ENCODE measurements at places on chromosomes 1 and 21.

DNA sequence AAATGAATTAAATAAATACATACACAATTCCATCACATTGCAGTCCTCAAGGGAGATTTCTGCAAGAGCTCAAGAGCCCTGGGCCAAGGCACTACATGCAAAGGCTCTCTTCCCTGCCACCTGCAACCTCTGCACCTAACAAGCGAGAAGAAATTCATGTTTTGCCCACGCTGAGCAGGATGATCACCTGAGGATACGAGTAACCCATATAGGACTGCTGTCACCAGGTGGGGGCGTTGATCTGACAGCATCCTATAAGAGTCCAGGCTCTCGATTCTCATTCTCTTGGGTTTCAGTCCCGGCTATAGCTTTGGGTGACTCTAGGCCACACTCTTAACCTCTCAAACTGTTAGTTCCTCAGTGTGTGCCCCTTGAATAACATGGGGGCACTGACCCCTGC lies 18.7 kb upstream of the SPOCD1 start:
- DNase-seq = no peak

DNA sequence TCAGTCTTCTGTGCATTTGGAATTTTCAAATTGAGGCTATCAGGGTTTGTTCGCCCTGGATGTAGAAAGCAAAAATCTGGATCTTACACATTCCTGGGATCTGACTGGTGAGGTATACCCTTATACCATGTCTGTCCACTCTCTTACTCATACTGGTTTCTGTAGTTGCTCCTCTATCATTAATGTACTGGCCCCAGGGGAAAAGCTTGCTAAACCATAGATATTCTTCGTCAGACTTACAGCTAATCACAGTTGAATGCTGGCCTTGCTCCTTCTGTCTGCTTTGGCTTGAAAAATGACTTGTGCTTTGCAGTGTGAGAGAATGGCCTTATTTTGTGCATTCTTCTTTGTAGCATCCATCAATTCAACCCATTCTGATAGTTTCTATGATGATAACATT lies 30.5 kb downstream of the TBCE start:
- DNase-seq = no peak

DNA sequence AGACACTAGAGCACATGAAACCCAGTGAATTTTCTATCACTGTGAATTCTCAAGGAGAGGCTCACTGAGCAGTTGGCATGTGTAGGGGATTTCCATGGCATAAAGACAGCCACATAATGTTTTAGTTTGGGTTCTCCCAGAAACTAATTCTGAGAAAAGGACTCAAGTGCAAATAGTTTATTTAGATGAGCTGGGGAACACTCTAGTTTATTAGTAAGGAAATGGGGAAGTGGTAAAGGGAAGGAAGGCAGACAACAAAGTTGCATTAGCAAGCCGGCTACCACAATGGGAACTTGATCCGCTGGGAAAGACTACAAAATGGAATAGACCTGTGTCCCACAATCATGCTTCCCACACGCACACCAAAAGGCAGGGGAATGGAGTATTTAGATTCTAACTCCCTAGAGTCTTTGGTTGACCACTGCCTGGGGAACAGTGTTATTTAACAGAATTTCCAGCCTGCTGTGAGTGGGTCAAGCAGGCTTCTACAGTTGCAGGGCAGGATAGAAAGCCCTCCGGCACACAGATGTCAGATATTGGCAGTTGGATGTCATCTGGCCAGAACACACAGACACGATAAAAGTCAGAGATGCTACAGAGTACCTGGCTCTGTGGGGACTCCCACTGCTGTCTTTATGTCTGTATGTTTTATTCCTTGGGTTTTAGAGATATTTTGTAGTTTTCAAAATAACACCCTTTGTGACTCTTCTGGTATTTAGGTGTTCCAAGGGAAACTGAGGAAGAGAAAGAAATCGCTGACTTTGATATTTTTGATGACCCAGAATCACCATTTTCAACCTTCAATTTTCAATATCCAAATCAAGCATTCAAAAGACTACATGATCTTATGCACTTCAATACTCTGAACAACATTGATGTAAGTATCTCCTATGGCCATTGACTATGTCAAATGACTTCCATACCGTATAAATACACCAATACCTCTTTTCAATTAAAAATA lies 150.1 kb downstream of the PLA2G4A start:
- no peak for DNase-seq

DNA sequence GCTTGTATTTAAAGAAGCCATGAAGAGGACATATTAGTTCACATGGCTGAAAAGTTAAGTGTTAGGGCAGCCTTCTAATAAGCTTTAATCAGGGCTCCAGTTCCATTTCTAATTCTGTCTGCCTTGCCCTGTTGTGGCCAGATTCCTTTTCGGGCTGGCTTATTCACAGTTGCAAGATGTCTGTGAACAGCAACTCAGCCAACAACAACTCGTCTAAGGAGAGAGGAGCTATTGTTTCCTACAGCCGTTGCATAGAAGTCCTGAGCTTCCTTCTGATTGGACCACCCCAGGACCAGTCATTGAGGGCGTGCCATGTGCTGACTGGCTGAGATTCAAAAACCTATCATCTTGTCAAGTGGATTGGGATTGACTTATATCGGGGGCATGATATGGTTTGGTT lies 18.6 kb upstream of the COQ8A start:
- no peak for DNase-seq

DNA sequence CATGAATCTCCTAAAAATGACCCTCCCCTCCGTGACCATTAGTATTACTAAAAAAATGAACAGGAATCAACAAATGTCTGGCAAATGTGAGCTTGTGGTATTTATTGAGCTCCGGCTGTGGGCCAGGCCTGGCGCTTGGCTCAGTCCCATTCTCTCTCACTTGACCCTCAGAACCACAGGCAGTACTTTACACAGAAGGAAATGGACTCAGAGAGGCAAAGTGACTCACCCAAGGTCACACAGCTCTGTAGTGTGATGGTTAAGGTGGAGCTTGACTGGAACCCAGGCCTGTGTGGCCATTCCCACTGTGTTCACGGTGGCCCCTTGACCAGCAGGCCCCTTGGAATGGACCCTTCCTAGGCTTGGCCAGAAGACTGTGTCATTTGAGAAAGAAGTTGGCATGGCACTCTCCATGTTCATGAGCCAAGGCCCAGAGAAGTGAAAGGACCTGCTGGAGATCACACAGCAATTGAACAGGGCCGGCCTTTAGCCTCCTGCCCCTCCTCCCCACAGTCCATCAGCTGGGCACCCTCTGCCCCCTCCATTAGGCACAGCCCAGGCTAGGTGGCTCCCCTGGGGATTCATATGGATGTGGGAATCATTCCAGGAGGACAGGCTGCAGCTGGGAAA lies 32.1 kb downstream of the FAM151A start:
- no peak for DNase-seq

DNA sequence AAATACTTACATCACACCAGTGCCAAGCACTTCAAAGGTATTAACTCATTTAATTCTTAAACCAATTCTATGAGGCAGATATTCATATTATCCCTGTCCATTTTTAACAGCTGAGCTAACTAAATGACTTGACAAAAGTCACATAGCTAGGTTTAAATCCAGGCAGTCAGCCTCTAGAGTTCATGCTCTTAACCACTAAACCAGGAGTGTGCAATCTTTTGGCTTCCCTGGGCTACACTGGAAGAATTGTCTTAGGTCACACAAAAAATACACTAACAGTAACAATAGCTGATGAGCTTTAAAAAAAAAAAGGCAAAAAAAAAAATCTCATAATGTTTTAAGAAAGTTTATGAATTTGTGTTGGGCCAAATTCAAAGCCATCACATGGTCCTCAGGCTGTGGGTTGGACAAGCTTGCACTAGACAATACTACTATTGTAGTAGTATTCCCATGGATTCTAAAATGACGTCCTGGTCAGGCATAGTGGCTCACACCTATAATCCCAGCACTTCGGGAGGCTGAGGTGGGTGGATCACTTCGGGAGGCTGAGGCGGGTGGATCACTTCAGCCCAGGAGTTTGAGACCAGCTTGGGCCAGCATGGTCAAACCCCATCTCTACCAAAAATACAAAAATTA lies 10.0 kb downstream of the UBR4 start:
- DNase-seq = no peak

GRCh38 chr1:240090957-240091600 lies 604 bp upstream of the FMN2 start:
- DNase-seq = no peak

DNA sequence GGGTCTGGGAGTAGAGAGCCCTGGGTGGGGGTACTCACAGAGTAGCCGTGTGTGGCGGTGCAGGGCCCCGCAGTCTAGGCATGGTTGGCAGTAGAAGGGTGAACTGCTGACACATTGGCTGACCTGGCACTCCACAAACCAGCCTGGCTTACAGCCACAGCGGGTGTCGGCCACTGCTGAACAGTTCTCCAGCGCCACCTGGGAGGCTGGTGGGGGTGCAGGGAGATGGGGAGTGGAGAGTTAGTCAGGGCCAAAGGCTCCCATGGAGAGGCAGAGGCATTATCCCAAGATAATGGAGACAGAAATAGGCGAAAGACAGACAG lies 1.5 kb downstream of the TNFRSF25 start:
- no peak for DNase-seq

DNA sequence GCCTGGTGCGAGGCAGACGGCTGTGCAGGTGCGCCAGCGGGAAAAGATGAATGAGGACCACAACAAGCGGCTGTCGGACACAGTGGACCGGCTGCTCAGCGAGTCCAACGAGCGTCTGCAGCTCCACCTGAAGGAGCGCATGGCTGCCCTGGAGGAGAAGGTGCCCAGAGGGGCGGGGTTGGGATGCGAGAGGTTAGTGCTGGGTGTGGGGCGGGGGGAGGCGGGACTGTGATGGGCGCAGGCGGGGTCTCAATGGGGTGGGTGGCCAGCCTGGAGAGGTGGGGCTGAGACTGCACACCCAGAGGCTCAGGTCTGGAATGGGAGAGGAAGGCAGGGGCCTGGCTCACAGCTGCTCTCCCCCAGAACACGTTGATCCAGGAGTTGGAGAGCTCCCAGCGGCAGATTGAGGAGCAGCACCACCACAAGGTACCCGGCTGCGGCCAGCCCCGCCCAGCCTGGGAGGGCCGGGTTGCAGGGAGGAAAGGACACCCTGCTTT lies 22.3 kb downstream of the PPFIA4 start:
- DNase-seq = no peak

DNA sequence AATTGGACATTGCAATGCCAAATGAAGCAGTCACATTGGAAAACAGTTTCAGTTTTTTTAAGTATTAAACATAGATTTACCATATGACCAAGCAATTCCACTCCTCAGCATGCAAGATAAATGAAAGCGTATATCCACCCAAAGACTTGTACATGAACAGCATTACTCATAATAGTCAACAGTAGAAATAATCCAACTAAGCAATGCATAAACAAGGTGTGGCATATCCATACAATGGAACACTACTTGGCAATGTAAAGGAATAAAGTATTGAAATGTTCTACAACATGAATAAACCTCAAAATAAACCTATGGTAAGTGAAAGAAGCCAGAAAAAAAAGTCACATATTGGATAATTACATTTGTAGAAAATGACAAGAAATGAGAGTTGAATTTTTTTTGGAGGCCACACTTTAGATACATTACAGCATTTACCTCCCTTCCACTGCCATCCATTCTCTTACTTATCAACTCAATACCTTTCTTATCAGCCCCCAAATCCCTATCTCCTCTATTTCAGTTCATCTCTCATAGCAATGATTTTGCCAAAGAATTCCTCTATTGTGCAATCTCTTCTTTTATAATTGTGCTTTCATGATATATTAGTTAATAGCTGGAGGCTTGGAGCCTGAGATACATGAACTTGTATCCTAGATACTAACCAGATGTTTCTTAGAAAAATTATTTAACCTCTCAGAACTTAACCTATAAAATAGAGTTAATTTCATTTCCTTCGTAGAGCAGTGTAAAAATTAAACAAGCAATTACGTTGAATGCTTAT lies 414.2 kb upstream of the C1orf87 start:
- no peak for DNase-seq

DNA sequence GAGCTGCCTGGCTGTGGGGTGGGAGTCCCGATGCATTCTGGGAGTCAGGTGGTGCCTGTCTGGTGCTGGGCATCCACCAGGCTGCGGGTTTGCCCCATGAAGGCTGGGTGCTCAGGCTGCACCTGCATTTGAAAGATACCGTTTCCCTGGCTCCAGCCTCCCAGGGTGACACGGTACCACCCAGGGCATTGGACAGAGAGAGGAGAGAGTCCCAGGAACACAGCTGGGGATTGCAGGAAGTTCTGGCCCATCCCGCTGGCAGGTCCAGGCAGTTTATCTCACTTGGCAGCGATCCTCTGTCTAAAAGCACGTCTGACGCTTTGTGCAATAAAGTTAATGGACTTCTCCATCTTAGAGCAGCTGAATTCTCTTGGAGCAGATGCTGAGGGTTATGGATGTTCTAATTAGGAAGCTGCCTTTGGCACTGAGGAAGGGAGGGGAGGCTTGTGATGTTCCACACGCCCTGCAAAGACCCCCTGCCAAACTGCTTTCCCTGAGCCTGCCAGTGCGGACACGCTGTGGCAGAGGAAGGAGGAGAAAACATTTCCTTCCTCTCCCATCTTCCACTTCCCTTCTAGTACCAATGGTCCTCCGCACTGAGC lies 246.9 kb downstream of the GRIK3 start:
- DNase-seq = no peak

DNA sequence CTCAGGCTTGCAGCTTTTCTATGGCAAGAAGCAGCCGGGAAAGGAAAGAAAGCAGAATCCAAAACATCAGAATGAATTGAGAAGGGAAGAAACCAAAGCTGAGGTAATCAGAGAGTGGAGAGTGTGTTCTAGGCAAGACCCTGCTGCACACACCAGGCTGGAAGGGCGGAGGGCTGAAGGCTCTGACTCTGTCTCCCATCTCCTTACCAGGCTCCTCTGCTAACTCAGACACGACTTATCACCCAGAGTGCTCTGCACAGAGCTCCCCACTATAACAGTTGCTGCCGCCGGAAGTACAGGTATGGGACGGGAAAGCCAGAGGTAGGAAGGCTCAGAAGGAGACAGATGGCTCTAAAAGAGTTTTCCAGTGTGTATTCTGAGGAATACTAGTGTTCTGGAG lies 1.2 kb downstream of the SCNM1 start:
- DNase-seq = no peak

DNA sequence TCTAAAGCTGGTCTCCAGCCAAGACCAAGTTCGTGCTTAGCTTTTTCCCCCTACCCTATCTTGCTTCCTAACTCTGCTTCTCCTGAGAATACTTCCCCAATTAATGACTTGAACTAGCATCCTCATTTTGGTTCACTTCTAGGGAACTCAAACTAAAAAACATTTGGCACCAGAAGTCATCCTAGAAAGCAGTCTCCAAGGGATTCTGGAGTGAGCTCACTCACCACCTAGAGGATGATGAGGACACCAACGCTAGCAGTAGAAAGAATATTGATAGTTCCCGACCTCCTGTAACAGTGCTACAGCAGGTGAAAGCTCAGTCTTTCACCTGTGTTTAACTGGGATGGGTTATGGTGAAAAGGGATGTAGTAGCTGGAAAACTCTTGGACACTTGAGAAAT lies 4.7 kb upstream of the PSMB2 start:
- DNase-seq = no peak

GRCh38 chr1:14697353-14697752 lies 98.9 kb downstream of the KAZN start:
- DNase-seq = no peak

DNA sequence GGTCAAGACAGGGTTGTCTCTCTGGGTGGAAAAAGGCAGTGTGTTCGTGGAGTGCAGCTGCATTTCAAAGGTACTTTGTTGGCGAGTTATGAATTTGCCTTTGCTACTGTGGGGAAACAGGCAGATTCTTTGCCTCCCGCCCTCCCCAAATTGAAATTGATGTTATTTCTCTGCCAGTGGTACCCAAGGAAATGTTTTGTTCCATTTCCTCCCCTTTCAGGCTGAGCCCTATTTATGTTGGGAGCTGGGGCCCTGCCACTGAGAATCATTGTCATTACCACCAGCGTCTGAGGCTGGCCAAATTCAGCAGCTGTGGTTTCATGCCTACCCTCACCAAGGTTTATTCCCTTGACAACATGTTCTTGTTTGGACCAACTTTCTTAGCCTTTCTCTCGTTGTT lies 48.5 kb upstream of the OLIG2 start:
- no peak for DNase-seq
